ENCODE measurements at places on chromosomes 12 and 14. TPM values are rescaled to one million over a fixed set of nuclear protein-coding genes. Genes with fewer than 3 reads are reported as not detected.

The CPNE8 gene
- total RNA-seq: 22.3 TPM

The CLEC6A gene
- not detected for total RNA-seq

The C12orf57 gene
- total RNA-seq: 106 TPM

The BICDL1 gene
- not detected for total RNA-seq

The SCN8A gene
- 0.76 TPM for total RNA-seq

The COX8C gene
- total RNA-seq: not detected

The MYO1H gene
- not detected for total RNA-seq

Data from bladder microvascular endothelial cell (primary cell).